HT-29 (cell line): ENCODE measurements at places on chromosomes 1 and 21.

GRCh38 chr1:157090771-157091170, 8.8 kb downstream of the ETV3L start:
- DNase-seq, result no peak

DNA sequence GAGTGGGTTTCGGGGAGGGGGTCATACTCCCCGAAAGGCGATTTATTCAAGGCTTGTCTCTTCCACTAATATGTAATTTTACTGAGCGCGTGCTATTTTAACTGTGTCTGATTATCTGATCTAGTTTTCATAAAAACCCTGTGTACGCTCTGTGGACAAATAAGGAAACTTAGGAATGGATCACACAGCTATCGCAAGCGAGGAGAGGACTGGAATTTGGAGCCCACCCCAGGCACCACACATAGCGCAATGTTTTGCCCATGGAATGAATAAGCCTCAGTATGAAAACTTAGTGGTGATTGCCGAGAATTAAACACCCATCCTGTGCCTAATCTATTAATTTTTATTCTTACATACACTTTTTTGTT, 9.8 kb upstream of the RAB42 start:
- DNase-seq, result peak; percentile 66

DNA sequence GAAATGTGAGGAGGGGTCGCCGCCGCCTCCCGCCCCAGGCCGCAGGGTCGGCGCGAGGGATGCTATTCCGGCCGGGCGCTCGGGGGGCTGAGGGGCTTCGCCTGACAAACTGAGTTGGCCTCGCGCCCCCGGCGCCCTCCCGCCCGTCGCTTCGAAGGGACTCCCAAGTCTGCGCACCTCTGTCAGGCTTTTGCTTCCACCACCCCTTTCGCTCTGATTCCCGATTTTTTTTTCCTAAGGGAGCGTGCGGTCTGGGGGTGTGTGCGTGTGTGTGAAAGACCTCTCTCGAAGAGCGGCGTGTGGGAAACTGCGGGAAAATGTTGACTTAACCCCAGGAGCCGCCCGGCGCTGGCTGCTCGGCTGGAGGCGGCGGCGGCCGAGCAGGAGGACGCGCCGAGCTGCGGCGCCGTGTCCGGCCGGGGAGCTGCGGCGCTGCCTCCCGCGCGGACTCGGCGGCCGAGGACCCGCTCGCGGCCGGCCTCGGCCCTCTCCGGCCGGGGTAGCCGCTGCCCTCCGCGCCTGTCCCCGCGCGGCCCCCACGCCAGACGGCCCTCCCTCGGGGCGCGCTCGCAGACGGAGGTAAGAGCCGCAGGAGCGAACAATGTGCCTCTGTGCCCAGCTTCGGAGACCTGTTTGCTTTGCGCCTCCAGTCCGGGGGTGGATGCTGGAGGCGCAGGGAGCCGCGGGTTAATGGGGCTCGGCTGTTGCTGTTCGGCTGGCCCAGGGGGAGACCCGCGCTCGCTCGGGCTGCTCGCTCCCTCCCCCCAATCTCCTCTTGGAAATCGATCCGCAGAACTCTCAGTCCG, 1.1 kb downstream of the ADGRL2 start:
- no peak for DNase-seq

DNA sequence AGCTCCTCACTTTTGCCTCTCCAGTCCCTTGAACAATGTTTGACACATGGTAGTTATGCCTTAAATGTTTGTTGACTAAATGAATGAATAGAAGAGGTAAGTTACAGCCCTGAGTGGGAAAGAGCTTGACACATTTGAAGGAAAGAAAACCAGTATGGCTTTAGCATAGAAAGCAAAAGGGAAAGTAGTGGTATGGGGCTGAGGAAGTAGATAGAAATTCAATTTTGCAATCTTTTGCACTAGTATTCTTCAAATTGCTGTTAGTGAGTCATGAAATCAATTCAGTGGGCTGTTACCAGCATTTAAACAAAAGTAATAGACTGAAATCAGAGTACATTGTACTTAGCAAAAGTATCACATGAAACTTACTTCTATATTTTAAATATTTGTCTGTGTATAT, 21.1 kb downstream of the PLA2G4A start:
- no peak for DNase-seq

DNA sequence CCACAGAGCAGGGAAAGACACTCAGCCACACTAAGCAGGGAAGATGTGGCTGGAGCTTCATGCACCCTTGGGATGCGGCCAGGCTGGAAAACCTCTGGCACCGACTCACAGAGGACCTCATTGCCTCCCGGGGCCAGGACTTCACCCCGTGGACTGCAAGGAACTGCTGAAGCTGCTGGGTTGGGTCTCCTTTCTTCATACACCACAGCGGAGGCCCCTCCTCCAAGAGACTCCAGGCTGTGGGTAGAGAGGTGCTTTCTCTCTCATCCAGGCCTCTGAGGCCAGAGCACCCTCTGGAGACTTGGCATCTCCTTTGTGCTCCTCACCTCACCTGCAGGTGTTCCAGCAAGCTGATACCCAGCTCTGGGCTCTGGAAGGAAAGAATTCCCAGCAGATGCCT, 76.0 kb upstream of the EDN2 start:
- no peak for DNase-seq

DNA sequence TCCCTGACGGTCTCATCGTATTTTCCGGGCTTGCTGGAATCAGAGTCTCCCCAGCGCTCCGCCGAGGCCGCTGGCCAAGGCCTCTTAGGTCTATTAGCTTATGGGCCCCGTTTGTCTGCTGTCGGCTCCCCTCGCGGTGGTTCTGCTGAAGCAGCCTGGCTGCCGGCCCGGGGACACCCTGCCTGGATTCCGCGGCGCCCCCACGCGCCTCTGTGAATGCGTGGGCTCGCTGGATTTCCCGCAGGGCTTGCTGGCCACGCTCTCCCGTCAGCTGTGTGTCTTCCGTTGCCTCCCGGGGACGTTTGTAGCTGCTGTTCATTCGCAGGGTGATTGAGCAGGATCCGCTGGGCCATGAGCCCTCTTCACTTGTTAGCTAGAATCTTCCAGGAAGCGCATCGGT, 8.4 kb downstream of the LRRC3 start:
- DNase-seq, result no peak

- no peak for DNase-seq
These were observed 29.8 kb downstream of the CD48 start for GRCh38 chr1:160681891-160682140.

DNA sequence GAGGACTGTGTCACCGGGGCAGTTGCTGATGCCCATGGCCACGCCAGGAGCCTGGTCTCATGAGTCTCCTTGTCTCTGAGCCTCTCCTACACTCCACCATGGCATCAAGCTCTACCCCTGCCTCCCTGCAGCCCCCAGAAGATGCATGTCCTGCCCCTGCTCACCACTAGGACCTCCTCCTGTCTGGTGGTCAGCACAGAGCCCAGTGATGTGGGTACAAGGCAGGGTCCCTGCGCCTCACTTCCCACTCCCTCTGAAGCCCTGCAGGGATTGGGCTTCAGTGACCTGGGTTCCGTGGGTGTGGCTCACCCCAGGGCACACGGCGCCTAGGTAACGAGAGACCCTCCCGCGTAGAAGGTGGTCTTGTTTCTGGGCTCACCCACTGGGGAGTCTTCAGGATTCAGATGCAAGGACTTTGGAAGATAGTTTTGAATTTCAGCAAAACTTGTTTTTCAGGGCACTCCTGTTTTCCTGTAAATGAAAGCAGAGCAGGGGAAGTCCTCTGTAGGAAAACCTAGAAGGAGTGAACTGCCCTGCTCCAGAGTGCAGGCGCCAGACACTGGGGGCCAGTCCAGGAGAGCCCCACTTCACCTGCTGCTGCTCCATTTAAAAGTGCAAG, 2.8 kb downstream of the COL18A1 start:
- no peak for DNase-seq

GRCh38 chr1:240282061-240282830, 190.6 kb downstream of the FMN2 start:
- no peak for DNase-seq

DNA sequence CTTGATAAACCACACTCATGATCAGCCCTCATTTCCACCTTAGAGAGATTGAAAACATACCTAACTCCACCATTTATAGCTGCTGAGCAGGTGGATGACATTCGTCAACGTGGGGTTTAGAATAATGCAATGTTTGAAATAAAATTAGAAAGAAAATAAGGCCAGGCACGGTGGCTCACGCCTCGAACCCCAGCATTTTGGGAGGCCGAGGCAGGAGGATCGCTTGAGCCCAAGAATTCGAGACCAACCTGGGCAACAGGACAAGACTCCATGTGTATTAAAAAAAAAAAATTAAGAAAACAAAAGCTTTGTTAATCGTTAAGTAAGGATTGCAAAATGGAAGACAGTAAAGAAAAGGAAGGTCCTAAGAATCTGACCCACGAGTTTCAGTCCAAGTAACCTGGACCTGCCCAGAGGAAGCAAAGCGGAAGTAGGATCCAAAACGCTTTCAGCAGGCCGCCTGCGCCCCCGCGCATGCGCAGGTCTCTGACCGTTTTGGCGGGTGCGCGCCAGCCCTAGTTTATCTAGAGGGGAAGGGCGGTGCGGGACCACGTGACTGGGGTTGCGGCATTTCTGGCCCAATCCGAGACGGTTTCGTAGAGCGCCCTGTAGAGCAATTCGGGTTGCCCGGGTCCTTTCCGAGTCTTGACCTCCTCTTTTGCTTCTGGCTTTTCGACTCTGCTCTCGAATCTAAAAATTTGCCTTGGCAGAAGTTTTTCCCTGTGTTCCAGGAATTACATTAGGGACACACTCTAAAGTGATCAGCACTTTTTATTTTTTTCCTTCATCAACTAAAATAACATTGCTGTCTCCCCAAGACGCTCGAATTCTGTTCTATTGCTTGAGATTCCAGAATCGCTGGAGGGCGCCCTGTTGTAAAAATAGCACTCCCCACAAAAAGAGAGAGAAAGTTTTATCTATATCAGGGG, 22.5 kb downstream of the ANP32E start:
- DNase-seq, result peak; percentile 92

GRCh38 chr1:56570924-56571372, 8.4 kb downstream of the PLPP3 start:
- DNase-seq, result no peak

GRCh38 chr1:5980314-5981008, 11.8 kb downstream of the NPHP4 start:
- DNase-seq, result peak; percentile 63

DNA sequence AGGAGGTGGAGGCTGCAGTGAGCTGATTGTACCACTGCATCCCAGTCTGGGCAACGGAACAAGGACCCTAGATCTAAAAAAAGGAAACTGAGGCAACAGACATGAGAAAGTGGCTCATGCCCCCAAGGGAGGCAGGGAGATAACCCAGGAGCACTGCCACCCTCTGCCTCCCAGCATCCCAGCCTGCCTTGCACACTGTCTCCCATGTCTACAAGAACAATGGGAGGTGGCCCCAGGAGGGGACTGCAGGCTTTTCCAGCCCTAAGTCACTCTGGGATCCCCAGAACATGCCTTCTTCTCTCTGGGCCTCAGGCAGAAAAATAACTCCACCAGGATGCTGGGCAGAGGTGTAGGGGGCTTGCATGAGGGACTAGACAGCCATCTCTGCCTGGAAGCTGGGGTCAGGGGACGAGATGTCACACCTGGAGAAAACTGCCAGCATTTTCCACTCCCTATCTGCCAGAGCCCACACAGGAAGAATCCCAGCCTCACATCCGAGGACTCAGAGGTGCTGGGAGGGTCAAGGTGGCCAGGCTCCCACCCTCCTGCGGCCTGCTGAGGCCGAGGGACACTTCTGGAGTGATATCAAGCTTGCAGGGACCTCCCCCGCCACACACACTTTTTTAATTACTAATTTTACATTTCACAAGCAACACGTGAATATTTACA, 21.4 kb downstream of the RUNX3 start:
- no peak for DNase-seq

DNA sequence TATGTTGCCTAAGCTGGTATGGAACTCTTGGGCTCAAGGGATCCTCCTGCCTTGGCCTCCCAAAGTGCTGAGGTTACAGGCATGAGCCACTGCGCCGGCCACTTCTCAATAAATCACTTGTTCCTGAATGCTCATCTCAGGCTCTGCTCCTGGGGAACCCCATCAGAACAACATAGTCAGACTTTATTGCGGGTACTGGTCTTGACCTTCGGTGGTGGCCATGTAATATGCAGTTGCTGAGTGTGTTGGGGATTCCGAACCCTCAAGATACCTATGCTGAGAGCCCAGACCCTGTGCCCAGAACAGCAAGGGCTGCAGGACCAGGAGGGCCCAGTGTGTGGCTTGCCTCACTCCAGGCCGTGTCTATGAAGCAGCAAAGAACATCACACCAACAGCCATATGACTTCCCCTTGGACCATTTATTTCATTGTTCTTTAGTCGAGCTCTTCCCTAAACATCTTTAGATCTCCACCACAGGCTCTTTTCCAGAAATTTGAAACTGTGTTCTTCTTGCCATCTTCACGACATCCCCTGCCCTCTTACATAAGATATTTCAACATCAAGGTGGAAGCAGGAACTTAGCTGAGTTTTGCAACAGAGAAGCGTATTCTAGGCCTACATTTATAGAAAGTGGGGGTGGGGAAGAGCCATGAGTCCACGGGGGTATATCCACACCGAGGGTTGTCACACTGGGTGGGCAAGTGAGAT, 12.7 kb upstream of the SDHB start:
- no peak for DNase-seq

- DNase-seq, result no peak
These were observed 16.0 kb downstream of the ST6GALNAC3 start for GRCh38 chr1:76090283-76091203.

GRCh38 chr21:8988696-8989095, 1532.7 kb upstream of the TPTE start:
- no peak for DNase-seq

DNA sequence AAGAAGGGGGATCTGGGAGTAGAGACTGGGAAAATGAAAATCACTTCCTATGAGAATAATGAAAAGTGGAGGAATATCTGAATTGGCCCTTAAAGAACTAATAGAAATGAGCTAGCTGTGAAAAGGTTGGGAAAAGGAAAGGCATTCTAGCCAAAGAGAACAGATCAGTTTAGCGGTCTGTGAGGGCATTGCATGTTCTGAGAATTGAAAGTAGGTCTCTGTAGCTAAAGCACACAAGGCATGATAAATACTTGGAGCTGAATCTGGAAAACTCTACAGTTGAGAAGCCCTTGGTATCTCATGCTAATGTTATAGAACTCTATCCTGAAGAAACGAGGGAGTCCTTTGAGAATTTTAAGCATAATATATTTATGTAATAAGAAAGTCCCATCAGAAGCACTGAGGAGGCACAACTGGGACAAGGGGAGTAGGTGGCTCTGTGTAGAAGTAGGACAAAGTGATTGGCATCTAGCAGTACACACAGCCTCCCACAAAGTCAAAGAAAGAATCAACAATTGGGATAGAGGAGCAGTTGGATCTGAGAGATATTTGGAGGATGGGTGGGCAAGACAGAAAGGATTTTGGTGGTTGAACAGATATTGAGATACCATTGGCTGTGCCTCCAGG, 78.7 kb downstream of the GREM2 start:
- DNase-seq, result no peak

- DNase-seq, result no peak
These were observed 10.2 kb downstream of the TNNI1 start for GRCh38 chr1:201411292-201411691.

GRCh38 chr1:156697481-156697880, 7.9 kb downstream of the CRABP2 start:
- no peak for DNase-seq
